ENCODE measurements at places on chromosomes 5 and 9. TPM values are rescaled to one million over a fixed set of nuclear protein-coding genes. Genes with fewer than 3 reads are reported as not detected.

DNA sequence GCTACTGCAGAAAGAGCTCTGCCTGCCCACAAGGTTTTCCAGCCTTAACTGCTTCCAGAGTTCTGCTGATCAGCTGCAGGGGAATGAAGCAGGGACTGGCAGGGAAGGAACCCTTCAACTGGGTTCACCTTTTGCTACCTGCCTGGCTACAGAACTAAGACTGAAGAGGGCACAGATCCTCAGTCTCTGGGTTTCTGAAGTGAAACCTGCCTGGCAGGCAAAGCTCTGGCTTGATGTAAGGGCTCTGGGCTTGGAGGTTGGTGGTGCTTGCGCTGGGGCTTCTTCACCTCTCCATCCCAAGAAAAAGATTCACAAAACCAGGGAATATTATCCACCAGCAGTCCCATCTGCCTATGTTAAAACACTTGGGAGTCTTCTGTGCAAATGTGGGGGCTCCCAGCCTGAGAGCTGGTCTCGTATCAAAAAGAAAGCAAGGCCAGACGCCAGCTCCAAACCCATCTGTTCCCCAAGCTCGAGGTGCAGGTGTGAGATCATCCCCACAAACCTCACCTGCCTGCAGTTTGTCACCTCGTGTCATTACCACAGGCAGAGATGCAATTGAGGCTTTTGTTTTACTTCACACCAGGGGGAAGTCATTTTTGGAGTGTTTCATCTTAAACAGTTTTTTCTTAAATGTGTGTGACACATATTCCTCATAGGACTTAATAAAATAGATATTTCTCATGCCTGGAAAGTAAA lies 58.3 kb downstream of the BNC2 start:
- DNase-seq, result no peak

GRCh38 chr5:637581-638450 lies 25.7 kb downstream of the CEP72 start:
- DNase-seq, result no peak

GRCh38 chr9:9478741-9479140 lies 1134.1 kb downstream of the PTPRD start:
- no peak for DNase-seq

ARHGEF28 gene
- polyA plus RNA-seq, result 2.7 TPM

PROB1 gene
- polyA plus RNA-seq, result 42.6 TPM

SLC31A2 gene
- polyA plus RNA-seq, result 3.4 TPM

IRX1 gene
- polyA plus RNA-seq, result 0.28 TPM

Data from forelimb muscle (tissue), 1 donor.